ENCODE measurements at places on chromosomes 6 and 20. TPM values are rescaled to one million over a fixed set of nuclear protein-coding genes. Genes with fewer than 3 reads are reported as not detected.

The DOK5 gene
- total RNA-seq: 0.29 TPM

The IMPG1 gene
- not detected for total RNA-seq

The WFDC12 gene
- not detected for total RNA-seq

The PSMF1 gene
- 125 TPM for total RNA-seq

The MEI4 gene
- total RNA-seq: not detected

The BPIFB1 gene
- total RNA-seq: not detected

Measured in myometrial cell (primary cell).